ENCODE measurements at places on chromosomes 7 and 10. TPM values are rescaled to one million over a fixed set of nuclear protein-coding genes. Genes with fewer than 3 reads are reported as not detected.

ZNF32 gene
- total RNA-seq = 65.5 TPM

NEUROG3 gene
- total RNA-seq = not detected

SUN3 gene
- not detected for total RNA-seq

MALRD1 gene
- total RNA-seq = not detected

All from gastrocnemius medialis (tissue), 4 donors.